ENCODE measurements at places on chromosomes 16 and 17.
A peak's percentile ranks its signal among the peaks of the same experiment; 100 is the strongest.

DNA sequence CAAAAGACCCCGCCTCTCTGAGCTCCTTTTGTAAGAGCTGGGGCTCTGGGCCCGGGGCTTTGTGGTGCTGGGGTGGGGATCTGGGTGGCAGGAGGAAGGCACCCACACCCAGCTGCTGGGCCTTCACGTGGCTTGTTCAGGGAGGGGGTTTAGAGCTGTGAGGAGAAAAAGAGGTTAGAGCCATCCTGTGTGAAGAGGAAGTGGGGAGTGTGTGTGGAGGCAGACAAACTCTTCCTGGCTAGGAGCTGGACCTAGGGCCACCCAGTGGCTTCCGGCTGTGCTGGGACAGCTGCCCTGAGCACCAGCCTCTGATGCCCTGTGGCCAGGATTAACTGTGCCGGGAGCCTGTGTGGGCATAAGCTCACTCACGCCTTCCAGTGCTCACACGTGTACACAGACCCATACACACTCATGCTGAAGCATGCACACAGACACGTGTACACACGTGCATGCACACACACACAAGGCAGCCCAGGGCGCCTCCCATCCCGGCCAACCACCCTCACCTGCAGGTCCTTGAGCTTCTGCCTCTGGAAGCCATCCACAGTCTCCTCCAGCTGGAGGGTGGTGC, 7.4 kb downstream of the CIBAR2 start:
- DNase-seq, result peak; percentile 44

GRCh38 chr17:63838631-63839171, 3.8 kb downstream of the SMARCD2 start:
- DNase-seq, result no peak

DNA sequence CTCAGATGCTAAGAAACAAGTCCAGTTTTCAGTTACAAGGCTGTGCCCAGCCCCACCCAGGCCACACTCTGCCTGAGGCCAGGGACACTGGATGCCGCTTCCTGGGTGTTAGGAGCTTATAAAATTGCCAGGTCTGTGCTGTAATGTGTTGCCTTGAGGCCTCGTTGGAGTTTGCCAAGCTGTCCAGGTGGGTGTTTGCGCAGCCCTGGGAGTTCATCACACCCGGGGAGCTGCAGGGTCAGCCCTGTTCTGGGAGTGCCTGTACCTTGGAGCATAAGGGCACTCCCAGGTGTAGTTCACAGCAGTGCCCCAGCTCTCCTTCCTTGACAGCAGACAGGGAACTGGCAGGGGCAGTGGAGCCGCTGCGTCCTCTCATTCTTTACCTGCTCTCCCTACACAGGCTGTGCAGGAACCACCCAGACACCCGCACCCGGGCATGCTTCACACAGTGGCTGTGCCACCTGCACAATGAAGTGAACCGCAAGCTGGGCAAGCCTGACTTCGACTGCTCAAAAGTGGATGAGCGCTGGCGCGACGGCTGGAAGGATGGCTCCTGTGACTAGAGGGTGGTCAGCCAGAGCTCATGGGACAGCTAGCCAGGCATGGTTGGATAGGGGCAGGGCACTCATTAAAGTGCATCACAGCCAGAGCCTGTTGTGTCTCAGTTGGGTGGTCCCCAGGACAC, 1.6 kb downstream of the GFER start:
- DNase-seq, result no peak

GRCh38 chr16:9969580-9969979, 212.6 kb downstream of the GRIN2A start:
- DNase-seq, result no peak
